Activated T-cell treated with anti-CD3 and anti-CD28 coated beads, Interleukin-2, amount 50 U/mL, for 72 hours (primary cell): ENCODE measurements at places on chromosomes 7 and 10. TPM values are rescaled to one million over a fixed set of nuclear protein-coding genes. Genes with fewer than 3 reads are reported as not detected.

- DNase-seq: no peak
Measured at GRCh38 chr7:158748335-158748734, 43.7 kb upstream of the NCAPG2 start.

- DNase-seq: no peak
Measured at GRCh38 chr7:36620166-36620708, 104.1 kb downstream of the AOAH start.

DNA sequence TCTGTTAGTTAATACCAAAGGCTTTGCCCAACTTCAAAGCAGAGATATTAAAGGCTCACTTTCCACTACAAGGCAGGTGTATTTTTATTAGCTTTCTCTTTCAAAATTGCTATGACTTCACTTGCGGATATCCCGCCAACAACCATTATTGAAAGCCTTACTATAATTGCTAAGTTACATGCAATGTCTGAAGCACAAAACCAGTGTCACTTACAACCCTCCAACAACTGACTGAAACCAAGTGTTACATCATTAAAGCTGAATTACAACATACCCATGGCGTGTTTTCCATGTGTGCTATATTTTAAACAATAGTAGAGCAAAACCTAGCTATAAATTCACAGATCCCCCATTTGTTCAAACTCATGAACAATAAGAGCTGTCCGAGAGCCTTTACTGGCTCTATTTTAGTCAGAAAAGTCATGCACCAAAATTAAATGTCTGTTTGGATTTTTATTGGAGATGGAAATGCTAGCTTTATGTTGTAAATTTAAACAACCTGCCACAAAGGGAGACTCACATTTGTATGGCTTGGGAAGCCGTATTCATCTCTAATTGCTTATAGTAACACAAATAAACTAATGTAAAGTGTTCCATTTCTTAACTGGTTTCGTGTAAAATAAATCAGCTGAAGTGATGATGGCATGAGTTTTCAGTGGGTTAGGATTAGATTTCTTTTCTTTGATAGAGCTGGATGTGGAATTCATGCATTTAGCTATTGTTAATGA is 227.1 kb downstream of the AGMO start:
- DNase-seq: no peak

DNA sequence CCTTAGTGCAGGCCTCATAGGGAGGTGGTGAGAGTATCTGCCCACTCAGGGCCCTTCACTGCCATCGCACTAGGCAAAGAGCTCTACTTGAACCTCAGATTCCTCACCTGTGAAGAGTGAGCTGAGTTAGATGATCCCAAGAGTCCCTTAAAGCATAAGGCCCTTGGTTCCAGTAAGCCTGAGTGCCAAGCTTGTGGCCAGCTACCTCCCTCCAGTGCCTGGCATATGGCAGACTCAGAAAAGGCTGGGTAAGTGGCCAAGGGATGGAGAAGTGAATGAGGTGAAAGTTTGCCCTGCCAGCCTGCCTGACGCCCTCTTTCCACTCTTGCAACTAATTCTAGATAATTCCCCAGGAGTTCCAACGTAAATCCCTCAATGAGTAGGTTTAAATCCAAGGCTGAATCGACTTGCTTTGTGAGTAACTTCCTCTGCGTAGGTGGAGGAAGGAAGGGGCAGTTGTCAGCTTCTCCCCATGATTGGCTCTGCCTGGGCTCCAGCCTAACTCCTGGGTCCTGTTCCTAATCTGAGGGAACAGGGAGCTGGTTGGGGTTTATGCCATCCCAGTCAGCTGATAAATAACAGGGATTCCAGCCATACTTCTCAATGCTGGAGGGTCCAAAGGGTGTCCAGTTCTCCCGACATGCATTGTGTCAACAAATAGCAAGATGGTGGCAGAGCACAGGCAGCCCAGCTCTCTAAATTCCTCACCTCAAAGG is 14.2 kb downstream of the DUSP5 start:
- DNase-seq: no peak

DNA sequence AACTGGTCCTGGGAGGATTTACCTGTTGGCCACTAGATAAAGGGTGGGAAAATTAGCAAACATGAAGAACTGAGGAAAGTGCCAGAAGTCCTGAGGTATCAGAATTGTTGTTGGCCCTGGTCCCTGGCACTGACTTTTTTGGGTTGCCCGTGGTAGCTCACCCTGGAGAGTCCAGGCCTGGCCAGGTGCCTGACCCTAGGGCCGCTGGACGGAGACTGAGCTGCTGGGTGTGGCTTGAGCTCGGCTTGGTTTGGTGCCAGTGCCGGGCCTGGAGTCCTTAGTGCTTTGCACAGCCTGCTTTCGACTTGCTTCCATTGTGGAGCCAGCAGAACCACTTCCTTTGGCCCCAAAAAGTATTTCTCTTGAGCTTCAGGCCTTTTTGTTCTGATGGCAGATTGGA is 12.9 kb downstream of the MDH2 start:
- no peak for DNase-seq

DNA sequence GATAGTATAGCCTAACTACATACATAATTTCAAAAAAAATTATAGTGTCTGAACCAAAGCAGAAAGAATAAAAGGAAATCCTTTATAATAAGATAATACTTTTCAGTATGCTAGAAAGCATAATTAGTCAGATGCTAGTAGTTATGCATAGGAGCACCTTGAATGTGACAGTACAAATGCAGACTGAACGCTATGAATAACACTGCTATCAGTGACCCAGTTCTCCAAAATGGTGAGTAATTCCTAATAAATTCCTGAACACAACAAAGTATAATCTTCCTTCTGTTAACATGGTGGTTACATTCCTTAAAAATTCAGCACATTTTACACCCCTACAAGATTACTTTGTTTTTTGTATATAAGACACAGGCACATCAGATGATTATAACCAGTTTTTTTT is 1.2 kb upstream of the CHPF2 start:
- DNase-seq: no peak

- no peak for DNase-seq
Measured at GRCh38 chr7:2825559-2826227, 18.4 kb downstream of the GNA12 start.

DNA sequence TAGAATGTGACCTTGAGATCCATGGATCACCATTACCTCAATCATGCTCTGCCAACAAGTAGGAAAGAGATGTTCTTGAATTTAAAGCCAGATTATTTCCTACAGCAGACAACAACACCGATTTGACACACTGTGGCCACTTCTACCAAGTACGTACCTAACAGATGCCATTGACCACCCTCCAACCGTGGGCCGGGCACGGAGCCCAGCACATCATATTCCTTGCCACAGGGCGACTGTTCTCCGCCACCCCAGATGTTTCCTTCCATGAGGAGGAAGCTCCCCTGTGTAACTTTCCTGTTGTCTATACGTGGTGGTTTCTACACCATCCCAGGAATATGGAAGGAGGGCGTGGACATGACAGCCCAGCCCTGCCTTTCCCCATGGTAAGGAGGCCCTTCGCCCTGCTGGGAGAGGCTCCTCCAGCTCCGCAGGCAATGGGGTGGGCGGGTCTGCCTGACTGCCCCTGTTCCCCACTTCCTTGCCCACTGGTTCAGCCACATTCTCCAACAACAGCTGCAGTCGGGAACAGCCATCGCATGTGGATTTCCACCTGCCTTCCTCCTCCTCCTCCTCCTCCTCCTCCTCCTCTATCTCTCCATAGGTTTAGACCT is 7.2 kb downstream of the CHST15 start:
- no peak for DNase-seq

DNA sequence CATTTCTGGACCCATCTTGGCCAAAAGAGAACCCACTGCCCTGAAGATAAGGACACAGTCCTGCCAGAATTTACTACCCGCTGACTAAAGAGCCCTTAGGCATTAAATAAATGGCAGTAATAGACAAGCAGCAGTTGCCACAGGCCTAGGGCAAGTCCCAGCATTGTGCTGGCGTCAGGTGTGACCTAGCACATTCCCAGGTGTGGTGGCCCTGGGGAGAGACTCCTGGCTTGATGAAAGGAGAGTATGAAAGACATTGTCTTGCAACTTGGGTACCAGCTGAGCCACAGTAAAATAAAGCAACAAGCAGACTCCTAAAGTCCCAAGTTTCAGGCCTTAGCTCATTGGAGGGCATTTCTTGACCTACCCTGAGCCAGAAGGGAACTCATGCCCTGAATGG is 715.7 kb upstream of the SORCS1 start:
- no peak for DNase-seq

DNA sequence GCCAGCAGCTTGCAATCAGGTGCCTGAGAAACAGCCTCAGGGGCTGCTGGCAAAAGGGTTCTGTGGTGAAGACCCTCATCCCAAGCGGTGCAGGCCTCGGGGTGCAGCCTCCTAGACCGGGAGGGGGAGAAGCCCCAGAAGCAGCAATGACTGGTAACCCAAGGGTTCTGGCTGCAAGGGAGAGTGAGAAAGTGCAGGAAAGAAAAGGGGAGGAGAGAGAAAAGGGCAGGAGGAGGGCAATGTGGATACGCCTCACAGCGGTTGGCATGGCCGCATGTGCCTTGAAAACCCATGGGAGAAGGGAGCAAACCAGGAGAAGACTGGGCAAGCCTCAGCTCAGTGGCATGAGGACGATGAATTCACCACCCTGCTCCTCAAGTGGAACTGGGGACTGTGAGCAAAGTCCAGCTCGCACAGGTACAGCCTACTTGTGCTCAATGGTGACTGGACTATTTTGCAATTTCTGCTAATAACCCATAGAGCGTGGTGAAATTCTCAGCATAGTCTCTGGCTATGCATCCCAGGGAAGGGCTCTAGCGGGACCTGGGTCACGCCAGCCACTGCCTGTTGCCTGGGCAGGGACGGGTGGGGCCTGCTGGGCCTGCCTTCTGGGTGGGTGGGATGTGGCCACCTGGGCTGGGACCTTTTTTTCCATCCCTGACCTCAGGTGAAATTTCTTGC is 6.2 kb downstream of the CLRN3 start:
- DNase-seq: no peak

DNA sequence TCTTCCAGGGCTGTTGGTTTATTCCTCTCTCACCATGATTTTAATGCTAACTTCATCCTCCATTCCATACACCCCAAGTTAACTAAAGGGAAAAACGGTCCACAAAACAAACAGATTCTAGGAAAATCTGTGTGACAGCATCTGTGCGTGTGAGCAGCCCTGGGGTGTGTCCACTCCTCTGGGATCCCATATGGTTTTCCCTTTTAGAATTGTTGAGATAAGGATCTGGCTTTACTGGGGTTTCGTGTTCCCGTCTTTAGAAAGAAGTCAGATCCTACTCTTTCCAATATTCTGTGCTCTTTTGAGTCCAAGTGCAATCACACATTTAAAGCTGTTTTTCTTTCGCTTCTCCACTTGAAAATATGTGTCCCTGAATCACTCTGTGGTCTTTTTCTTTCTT is 257.1 kb downstream of the KLF6 start:
- no peak for DNase-seq

DNA sequence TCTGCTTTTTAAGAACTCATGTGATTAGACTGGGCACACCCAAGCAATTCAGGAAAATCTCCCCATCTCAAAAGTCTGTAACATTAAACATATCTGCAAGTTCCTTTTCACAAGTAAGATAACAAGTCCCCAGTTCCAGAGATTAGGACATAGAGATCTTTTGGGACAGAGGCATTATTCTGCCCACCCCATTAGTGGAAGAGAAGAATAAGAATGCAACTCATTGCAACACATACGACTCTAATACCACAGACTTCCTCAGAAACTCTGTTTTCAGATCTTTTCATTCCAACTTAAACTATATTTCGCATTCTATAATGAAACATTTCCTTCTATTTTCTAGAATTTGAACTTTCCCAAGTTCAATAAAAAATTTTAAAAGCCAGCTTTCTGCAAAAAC is 137.7 kb downstream of the SEMA3C start:
- no peak for DNase-seq

GRCh38 chr10:125160856-125161706 is 718 bp upstream of the CTBP2 start:
- peak; percentile 23 for DNase-seq

DNA sequence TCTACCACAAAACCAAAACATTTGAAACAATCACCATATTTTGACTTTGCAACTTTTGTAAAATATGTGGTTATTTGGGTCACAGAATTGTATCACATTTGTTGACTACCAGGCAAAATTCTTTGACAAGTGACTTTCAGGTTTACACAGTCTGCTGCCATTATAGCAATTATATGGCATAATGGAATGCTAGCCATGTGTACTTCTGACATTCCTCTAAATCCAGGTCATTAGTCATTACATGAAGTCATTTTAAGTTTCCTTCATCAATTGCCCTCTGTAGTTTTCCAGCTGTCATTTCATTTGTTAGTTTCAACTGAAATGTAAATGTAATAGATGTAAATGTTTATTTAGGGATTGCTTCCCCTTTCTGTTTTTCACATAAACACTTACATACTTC is 137.5 kb downstream of the IMMP2L start:
- no peak for DNase-seq

GRCh38 chr7:159109653-159110035 is 35.0 kb downstream of the VIPR2 start:
- no peak for DNase-seq

DNA sequence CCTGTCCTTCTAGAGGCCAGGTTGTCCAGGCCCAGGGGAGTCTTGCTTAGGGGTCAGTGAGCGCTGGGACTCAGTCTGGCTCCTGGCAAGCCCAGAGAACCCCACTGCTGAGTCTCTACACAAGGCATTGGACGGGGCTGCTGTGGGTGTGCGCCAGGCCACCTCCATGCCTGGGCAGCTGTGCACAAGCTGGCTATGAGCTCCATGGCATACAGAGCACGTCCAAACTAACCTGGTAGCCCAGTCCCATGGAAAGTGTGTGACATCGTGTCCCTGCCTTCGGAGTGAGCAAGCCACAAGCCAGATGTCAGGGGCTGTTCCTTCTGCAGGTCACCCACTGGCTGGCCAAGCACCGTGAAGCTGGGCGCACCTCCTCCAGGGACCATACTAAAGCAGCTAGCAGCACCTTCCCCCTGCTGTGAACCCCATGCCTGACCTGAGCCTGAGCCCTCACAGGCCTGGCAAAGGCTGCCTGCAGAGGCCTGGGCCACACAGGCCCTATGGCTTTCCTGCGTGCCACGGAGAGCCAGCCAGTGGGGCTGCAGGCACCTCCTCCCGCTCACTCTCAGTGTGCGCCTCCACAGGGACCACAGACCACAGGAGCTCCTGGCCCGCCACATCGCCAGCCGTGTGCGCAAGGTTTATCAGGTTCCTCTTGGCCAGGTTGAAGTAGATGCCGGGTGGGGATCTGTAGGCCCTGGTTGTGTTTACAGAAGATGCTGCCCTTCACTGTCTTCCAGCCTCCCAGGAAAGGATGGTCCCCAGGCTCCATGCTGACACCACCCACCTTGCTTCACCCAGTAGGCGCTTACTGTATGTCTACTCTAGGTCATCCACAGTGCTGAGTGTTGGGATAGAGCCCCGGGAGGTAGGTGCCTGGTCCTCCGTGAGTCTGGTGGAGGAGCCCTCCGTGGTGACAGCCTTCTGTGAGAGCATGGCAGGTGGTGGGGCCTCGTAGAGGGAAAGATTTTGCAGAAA is 219.7 kb downstream of the EBF3 start:
- no peak for DNase-seq

The ZCWPW1 gene
- total RNA-seq: 6.5 TPM

The GIMAP4 gene
- 156 TPM for total RNA-seq

The KIAA1549 gene
- total RNA-seq: 0.93 TPM

The HABP2 gene
- not detected for total RNA-seq

The TMEM236 gene
- total RNA-seq: 0.58 TPM

The MKX gene
- 1.0 TPM for total RNA-seq

The DHTKD1 gene
- total RNA-seq: 28.6 TPM
